ENCODE measurements at places on chromosomes 11 and 22. TPM values are rescaled to one million over a fixed set of nuclear protein-coding genes. Genes with fewer than 3 reads are reported as not detected.

RTN4R gene
- 1.7 TPM for total RNA-seq

GRCh38 chr11:131637469-131638175 is 267.2 kb downstream of the NTM start:
- no peak for DNase-seq

GRCh38 chr11:126484266-126484665 is 128.8 kb downstream of the ST3GAL4 start:
- no peak for DNase-seq

CAT gene
- total RNA-seq = 24.9 TPM

C11orf42 gene
- total RNA-seq = not detected

SBF2 gene
- 50.3 TPM for total RNA-seq

DNA sequence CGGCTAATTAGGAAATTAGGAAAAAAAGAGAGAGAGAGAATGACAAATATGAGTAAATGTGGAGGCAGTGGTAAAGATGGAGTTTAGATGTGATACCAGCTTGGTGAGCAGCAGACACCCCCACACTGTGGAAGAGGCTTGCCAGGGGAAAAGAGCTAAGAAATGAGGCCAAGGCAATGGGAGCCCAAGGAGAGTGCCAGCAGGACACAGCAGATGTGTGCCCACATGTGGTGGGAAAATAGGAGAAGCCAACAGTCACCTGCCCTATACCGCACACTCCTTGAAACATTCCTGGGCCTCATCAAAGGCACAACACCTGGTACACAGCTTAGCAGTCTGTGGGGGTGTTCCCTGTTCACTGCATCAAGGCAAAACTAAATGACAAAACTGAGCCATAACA is 104.9 kb downstream of the FAM76B start:
- DNase-seq = no peak

MS4A4A gene
- total RNA-seq = 1.4 TPM

DNA sequence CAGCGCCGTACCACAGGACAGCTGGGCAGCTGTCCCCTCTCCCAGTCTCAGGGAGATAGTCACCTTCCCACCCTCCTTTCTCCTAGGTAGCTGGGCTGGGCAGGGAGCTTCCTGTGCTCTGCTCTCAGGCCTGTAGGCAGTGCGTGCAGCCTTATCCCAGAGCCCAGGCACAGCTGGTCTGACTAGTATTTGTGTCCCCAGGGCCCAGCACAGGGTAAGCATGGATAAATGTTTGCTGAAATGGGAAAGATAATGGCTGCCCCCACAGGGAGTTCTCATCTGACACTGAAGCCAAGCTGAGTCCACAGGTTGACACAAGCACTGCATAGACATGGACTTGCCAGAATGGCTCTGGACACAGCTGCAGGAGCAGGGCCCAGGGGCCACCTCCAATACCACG is 9.8 kb downstream of the SLC15A3 start:
- no peak for DNase-seq

DNA sequence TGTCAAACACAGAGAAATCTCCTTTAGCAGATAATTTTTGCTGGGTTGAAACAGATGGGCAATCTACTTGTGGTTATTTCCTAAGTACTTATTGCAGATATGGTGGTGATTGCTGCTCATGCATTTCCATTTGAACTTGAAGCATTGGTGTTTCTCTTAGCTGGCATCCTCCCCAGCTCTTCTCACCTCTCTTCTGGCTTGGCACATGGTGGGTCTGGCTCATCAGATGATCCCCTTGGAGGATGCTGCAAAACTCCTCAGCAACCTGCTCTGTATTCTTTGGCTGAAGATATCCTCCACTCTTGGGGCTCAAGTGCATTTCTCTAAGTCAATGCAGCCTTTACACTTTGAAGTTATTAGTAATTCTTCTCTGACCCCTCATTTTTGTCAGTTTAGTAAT is 87.3 kb upstream of the MYO18B start:
- DNase-seq = no peak

GRCh38 chr11:87083029-87083428 is 45.3 kb downstream of the TMEM135 start:
- DNase-seq = no peak

DNA sequence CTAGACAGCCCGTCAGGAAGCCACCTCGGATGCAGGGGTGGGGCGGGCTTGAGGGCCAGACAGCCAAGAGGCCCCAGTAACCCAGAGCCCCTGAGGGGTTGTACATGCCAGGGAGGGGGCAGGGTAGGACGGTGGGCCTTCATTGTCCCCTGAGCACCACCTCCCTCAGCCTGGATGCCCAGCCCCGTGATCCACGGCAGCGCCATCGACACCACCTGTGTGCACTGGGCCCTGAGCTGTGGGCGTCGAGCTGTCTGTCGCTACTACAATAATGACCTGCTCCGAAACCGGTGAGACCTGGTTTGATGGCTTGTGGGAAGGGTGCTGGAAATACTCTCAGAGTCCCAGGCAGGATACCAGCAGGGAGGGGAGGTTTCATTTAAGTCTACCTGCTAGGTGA is 37.4 kb upstream of the TPBGL start:
- no peak for DNase-seq

DNA sequence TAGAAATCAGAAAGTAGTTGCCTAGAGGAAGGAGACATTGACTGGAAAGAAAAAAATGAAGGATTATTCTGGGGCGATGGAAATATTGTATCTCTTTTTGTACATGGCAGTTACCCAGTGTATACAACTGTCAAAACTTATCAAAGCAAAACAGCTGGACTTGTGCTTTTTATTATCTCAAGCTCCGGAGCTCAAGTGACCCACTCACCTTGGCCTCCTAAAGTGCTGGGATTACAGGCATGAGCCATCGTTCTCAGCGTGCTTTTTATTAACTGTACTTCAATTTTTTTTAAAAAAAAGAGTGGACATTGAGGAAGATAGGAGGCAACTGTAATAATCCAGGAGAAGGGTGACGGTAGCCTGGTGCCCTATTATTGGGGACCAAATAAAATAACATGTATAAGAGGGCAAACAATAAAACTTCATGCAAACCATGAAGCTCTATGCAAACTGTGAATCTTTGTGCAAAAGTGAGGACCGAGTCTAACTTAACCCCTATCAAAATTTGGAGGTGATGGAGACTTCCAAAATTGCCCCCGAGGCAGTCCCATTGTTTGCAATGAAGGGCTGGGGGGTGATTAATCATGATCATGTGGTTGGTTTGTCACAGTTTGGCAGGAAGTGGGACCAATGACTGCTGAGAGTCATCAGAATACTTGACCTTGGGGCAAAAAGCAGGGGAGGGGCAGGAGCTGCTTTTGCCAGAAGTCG is 23.5 kb downstream of the FZD4 start:
- DNase-seq = no peak

- peak; percentile 60 for DNase-seq
These were observed 22.0 kb downstream of the MFNG start for GRCh38 chr22:37464181-37464580.

- DNase-seq = peak; percentile 28
These were observed 12.8 kb downstream of the SCYL1 start for GRCh38 chr11:65537620-65538231.

Measured in stomach (tissue), 19 donors.